Colonic mucosa (tissue), 4 donors: ENCODE measurements at places on chromosomes 6 and 20. TPM values are rescaled to one million over a fixed set of nuclear protein-coding genes. Genes with fewer than 3 reads are reported as not detected.

DNA sequence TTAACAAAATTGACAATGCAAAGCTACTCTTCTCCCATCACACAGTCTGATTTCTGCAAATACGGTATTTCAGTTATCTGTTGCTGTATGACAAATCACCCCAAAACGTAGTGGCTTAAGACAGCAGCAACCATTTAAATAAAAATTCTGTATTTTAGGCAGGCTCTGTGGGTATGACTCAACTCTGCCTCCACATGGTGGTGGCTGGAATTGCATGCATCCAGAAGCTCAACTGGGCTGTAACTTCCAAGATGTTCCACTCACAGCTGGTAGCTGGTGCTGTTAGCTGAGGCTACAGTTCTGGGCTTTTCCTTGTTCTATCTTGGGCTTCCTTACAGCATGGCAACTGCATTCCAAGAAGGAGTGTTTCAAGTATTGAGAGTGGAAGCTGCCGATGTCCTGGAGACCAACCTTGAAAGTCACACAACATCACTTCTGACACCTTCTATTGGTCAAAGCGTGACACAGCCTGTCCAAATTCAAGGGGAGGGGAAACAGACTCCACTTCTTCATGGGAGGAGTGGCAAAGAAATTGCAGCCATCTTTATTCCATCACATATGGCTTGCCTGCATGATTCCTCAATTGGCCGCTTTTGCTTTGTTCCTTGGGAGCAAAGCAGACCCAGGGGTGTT is 39.7 kb upstream of the TULP1 start:
- peak; percentile 57 for DNase-seq

- DNase-seq, result no peak
Measured at GRCh38 chr6:34108176-34108575, 37.7 kb downstream of the GRM4 start.

- no peak for DNase-seq
Measured at GRCh38 chr6:90485635-90486277, 101.1 kb downstream of the MAP3K7 start.

- peak; percentile 65 for DNase-seq
Measured at GRCh38 chr6:136846046-136846445, 23.7 kb downstream of the PEX7 start.

DNA sequence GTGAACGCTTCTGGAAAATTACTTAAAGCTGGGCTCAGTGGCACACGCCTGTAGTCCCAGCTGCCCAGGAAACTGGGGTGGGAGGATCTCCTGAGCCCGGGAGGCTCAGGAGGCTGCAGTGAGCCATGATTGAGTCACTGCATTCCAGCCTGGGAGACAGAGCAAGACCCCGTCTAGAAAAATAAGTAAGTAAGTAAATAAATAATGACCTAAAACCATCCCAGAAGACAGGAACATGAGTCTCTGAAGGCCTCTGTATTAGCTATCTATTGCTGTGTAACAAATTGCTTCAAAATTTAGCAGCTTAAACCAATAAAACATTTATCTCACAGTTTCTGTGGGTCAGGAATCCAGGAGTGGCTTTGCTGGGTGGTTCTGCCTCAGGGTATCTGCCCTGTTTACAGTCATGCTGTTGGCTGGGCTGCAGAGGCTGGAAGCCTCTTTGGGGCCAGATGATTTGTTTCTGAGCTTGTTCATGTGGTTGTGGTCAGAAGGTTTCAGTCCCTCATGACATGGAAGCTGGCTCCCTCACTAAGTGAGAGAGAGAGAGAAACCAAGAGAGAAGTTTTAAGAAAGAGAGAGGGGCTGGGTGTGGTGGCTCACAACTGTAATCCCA is 48.4 kb upstream of the NCOA3 start:
- DNase-seq, result no peak

GRCh38 chr6:139879823-139880356 is 505.4 kb upstream of the CITED2 start:
- no peak for DNase-seq

- no peak for DNase-seq
Measured at GRCh38 chr20:21265261-21266190, 37.6 kb upstream of the XRN2 start.

DNA sequence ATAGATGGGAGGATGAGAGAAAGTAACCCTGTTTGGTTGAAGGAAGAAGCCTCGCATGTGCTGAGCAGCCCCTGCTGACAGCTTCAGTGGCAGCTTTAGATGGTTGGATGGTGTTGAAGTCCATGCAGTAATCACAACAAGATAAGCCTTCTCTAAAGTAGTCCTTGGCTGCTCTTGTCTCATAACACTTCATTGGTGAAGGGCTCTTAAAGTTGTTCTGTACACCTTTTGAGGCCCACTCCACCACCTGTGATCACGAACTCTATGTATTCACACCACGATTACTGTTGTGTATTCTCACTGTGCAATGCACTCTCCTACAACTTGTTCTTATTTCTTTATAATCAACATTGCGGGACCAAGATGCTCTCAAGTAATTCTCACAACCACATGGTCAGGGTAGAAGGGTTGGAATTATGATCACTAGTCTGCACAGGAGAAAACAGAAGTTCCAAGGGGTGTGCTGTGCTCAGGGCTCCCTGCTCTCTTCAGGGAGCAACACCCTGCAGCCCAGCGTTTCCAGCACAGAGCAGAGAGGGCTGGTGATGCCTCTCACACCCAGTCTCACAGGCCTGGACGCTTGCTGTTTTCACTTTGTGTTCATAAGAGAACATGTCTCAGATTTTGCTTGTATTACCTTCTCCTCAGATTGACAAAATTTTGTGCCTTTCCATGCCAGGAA is 294.4 kb downstream of the SMOC2 start:
- no peak for DNase-seq

DNA sequence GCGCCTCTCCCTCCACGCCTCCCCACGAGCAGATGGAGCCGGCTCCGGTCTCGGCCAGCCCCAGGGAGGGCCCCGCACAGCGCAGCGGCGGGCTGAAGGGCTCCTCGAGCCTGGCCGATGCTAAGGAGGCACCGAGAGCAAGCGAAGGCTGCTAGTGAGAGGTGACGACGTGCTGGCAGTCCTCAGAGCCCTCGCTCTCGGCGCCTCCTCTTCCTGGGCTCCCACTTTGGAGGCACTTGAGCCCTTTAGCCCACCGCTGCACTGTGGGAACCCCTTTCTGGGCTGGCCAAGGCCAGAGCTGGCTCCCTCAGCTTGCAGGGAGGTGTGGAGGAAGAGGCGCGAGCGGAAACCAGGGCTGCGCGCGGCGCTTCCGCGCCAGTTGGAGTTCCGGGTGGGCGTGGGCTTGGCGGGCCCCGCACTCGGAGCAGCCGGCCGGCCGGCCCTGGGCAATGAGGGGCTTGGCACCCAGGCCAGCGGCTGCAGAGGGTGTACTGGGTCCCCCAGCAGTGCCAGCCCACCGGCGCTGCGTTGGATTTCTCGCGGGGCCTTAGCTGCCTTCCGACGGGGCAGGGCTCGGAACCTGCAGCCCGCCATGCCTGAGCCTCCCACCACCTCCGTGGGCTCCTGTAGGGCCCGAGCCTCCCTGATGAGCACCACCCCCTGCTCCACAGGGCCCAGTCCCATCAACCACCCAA is 2.5 kb upstream of the TMEM14C start:
- DNase-seq, result peak; percentile 74

- DNase-seq, result no peak
Measured at GRCh38 chr6:155678361-155678760, 222.7 kb upstream of the NOX3 start.

DNA sequence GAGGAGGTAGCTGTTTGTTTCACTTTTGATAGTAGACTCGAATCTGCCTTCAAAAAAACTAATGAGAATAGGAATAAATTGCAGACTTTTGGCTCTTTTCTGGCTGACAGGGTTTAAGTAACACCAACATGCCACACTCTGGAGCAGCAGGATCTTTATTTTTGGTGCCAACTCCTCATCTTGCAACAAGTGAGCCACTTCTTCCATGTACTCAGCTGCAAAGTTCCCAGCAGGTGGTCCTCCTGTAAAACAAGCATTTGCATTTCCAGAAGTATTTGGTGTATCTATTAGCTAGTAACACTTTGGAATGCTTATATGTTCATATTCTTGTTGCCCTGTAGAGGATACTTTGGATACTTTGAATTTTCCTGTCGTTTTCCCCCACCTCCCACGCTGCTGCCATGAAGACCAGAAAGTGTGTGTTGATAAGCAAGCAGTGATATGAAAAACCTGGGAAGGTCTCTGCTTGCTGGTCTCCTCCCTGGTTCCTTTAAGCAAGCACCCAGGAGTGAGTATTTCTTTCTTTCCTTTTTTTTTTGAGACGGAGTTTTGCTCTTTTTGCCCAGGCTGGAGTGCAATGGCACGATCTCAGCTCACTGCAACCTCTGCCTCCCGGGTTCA is 1.0 kb downstream of the ARMH2 start:
- DNase-seq, result no peak

- DNase-seq, result no peak
Measured at GRCh38 chr6:35541836-35542235, 29.1 kb upstream of the TULP1 start.

DNA sequence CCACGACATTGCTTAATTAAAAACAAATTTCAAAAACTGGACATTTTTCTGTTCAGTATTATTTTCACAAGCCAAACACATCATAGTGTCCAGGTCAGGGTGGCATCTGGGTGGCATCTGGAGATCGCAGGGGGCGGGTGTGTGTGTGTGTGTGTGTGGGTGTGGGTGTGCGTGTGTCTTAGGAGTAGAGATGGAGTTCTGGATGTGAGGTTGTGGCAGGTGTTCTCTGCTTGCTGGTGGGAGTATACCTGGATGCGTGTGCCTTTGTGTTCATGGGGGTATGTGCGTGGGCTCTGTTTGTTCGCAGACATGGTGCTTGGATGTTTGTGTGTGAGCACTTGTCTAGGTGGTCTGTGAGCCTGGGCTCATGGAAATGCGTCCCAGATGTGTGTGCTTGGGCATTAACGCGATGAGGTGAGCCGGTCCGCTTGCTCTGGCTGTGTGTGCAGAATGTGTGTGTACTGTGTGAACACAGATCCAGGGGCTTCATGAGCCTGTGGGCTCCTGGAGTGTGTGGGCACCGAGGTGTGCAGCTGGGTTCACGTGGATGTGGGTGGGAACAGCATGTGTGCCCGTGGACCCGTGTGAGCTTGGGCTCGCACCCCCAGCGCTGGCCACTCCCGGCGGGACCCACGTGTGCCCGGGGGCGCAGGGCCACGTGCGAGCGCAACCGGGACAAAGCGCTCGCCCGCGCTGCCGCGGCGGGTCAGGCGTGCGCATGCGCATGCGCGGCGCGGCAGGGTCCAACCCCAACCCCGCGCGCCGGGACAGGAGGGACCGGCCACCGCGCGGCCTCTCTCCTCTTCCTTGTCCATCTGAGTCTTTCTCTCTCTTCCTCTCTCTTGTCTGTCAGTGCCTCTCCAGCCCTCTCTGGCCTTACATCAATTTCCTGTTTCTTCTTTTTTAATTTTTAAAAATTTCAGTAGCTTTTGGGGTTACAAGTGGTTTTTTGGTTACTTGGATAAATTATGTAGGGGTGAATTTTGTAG is 60.4 kb downstream of the SRC start:
- no peak for DNase-seq

GRCh38 chr6:127291495-127291894 is 24.8 kb downstream of the RNF146 start:
- no peak for DNase-seq

GRCh38 chr6:116011520-116011919 is 49.2 kb downstream of the FRK start:
- DNase-seq, result peak; percentile 44

DNA sequence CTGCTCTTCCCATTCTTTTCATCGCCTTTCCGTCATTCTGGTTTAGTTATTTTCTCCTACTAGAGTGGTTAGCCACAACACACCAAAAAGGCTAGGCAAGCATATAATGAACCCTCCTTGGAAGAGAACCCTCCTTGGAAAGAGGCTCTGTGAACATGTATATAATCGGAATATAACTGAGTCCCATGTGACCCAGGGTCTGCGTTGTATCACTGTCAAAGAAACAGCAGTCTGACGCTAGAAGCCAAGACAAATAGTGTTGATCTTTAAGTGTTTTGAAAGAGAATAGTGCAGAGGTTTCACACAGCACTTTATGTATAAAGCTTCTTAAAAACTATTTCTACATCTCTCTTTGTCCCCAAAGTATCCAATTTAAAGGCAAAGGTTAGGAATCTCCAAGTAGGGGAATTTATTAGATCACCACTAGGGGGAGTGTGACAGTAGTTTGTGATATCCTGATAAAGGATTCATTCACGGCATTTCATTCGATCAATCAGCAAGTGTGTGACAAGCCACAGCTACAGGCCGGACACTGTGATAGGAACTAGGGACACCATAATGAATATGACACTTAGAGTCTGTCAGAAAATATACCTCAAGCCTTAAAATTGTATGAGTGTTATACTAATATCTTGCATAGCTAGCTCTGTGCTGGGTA is 395.3 kb downstream of the CD109 start:
- no peak for DNase-seq

GRCh38 chr6:3535033-3535775 is 78.4 kb upstream of the SLC22A23 start:
- DNase-seq, result no peak

GRCh38 chr6:1250489-1251197 is 61.3 kb upstream of the FOXQ1 start:
- DNase-seq, result peak; percentile 29

DNA sequence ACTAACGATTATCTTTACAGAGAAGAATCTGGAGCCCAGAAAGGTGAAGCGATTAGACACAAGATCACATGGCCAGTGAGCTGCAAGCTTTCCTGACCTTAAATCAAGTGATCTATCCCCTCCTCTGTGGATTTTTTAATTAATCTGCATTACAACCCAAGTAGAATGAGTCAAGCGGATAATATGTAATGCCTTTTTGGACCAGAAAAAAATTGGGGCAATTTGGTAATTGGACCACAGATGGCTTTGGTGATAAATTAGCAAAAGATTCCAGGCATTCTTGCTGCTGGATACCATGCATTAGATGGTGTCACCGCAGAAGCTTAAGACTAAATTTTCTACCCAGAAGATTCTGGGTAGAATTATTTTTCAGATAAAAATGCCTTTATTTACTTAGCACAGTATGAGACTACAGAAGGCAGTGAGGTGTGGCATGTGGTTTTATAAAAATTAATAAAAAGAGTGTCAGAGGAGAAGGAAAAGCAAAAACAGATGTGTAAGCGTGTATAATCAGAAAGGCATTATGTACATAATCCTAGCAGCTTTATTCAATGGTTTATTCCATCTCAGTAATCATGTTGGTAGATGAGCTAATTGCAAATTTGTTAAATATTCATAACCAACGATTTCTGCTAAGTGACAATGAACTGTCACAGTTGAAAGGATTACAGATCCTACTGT is 53.9 kb upstream of the PCSK2 start:
- DNase-seq, result no peak

- DNase-seq, result peak; percentile 86
Measured at GRCh38 chr6:116060572-116061283, at the start of gene FRK. TSS of gene FRK (minus strand) at chr6:116060891. CDS start at chr6:116060311, 580 bp downstream.

- no peak for DNase-seq
Measured at GRCh38 chr6:80223743-80224212, 117.3 kb downstream of the BCKDHB start.

- DNase-seq, result no peak
Measured at GRCh38 chr6:85452441-85452881, 2.6 kb downstream of the NT5E start.

Gene SLA2
- total RNA-seq, result 0.58 TPM

Gene SSTR4
- not detected for total RNA-seq

Gene PLCB4
- total RNA-seq, result 39.4 TPM

Gene FAM83C
- total RNA-seq, result not detected

Gene CLPSL2
- total RNA-seq, result not detected

Gene TRIM31
- 51.2 TPM for total RNA-seq

Gene CDSN
- not detected for total RNA-seq

Gene CALHM6
- total RNA-seq, result 6.2 TPM

Gene SLC16A10
- total RNA-seq, result 7.3 TPM

Gene PRPH2
- 0.35 TPM for total RNA-seq

Gene PRR18
- total RNA-seq, result not detected

Gene DEF6
- 12.5 TPM for total RNA-seq

Gene TRIM15
- total RNA-seq, result 26.8 TPM

Gene LRRN4
- not detected for total RNA-seq

Gene ZNF831
- total RNA-seq, result 0.27 TPM

Gene REM1
- 0.32 TPM for total RNA-seq

Gene AVP
- not detected for total RNA-seq

Gene CPNE5
- 4.6 TPM for total RNA-seq
